Foreskin melanocyte (primary cell): ENCODE measurements at places on chromosomes 5 and 9.
A peak's percentile ranks its signal among the peaks of the same experiment; 100 is the strongest.

DNA sequence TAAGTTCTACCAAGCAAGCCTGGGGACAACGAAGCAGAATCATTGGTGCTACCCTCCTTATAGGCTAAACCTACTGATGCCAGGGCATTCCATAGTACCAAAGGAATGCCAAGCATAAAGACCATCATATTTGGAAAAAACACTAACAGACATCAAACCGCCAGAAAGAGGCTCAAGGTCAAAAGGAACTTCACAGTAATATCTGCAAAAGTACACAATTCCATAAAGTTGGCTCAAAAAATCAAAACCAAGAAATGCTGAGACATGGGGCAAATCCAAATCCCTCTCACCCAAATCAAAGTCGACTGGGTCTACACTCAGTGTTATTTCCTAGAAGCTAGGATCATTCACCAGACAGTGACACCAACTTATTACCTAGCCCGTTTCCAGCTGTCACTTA is 3.4 kb downstream of the VCP start:
- DNase-seq, result no peak

GRCh38 chr9:15889555-15889954 is 336.7 kb downstream of the CCDC171 start:
- DNase-seq, result no peak

DNA sequence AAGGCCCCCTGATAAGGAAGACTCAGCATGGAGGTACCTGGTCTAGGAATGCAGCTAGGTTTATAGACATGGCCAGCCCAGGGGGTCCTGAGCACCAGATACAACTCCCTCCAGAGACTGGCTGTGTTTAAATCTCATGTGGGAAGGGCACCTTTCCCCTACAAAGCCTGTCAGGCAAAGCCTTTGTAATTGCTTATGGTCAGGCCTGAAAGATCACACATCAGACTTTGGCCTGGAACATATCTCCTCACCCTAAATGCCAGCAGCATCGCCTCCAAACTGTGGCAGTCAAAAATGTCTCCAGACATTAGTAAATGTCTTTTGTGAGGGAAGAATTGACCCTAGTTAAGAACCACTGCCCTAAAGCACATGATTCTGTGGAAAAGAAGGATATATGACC is 51.6 kb upstream of the MACIR start:
- no peak for DNase-seq

DNA sequence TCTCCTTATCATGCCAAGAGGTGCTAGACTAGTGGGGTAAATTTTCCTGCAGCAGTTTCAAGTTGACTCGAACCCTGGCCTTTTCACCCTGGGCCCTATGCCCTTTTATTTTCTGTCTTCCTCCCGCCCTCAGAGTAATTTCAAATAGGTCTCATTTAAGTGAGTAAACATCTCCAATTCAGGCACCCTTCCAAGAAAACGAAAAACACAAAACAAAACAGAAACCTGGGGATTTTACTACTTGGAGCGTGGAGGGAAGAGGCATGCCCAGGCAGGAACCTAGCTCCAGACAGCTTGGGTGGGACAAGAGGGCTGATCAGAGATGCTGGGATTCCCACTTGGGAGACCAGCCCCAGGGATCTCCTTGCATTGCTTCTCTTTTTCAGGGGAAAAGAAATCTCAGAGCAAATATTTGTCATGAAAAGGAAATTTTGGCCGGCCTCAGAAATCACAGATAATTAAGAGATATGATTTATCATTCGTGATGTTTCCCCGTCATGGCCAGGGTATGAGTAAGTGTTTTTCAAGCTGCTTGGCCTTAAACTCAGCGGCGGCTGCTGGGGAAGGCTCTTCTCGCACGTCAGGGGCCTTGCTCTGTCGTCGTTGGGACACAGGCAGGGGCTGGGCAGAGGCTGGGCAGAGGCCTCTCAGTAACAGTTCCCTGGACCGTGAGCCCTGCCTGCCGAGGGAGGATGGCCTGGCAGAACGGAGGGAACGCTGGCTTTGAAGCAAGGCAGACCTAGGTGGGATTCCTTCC is 248.6 kb upstream of the KLF4 start:
- no peak for DNase-seq

DNA sequence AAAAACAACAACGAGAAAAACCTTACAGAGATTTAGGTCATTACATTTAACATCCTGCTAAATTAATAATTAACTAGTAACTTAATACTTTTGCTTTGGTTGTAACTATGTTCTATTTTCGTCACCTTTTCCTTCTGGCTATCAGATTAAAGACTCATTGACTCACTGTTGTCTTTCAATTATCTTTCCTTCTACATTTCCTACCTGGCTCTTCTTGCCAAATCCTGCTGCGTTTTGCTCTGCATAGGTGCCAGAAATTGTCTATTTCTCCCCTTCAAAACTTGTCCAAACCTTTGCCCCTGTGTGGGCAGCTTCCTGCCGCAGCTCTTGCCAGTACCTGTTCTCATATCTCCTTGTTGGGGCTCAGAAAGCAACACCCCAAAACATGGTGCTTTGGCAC is 235.5 kb upstream of the ZNF608 start:
- no peak for DNase-seq

- peak; percentile 39 for DNase-seq
These were observed 3.3 kb upstream of the TMEM141 start for GRCh38 chr9:136787690-136788400.

DNA sequence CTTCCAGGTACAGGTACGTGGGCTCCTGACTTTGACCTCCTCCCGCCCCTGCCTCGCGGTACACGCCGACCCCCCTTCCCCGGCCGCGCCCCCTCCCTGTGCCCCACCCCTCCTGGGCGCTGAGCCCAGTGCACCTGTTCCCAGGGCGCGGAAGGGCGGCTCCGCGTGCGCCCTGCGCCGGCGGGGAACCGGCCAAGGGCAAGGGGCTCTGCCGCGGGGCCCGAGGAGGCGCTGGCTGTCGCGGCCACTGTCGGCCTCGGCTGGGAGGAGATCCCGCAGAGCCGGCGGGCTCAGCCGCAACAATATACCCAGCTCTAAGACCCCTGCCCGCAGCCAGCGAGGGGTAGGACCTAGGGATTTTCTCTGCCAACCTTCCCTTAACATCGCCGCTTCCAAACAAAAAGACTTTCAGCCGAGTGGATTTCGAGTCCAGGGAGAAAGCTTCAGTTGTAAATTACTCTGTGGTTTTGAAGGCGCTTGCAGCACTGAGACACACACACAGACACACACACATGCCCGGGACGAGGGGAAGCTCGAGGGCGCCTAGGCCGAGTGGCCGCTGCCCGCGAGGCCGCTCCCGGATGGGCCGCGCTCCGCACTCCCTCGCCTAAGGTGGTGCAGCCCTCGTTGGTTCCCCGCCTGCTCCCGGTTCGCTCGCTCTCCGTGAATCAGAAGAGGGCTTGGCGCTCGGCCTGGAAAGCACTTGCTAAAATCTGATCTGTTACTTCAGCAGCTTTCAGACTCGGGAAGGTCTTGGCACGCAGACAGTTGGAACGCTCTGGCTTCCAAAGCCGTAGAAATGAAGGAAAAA is 1.2 kb downstream of the FGF18 start:
- DNase-seq, result no peak
